ENCODE measurements at places on chromosomes 16 and 17. TPM values are rescaled to one million over a fixed set of nuclear protein-coding genes. Genes with fewer than 3 reads are reported as not detected.
A peak's percentile ranks its signal among the peaks of the same experiment; 100 is the strongest.

HYDIN gene
- 35.0 TPM for total RNA-seq

TMC5 gene
- total RNA-seq: 56.3 TPM

CYTH1 gene
- total RNA-seq: 97.2 TPM

PNMT gene
- total RNA-seq: 4.3 TPM

SMIM22 gene
- 80.4 TPM for total RNA-seq

NOS2 gene
- total RNA-seq: 1.2 TPM

DNA sequence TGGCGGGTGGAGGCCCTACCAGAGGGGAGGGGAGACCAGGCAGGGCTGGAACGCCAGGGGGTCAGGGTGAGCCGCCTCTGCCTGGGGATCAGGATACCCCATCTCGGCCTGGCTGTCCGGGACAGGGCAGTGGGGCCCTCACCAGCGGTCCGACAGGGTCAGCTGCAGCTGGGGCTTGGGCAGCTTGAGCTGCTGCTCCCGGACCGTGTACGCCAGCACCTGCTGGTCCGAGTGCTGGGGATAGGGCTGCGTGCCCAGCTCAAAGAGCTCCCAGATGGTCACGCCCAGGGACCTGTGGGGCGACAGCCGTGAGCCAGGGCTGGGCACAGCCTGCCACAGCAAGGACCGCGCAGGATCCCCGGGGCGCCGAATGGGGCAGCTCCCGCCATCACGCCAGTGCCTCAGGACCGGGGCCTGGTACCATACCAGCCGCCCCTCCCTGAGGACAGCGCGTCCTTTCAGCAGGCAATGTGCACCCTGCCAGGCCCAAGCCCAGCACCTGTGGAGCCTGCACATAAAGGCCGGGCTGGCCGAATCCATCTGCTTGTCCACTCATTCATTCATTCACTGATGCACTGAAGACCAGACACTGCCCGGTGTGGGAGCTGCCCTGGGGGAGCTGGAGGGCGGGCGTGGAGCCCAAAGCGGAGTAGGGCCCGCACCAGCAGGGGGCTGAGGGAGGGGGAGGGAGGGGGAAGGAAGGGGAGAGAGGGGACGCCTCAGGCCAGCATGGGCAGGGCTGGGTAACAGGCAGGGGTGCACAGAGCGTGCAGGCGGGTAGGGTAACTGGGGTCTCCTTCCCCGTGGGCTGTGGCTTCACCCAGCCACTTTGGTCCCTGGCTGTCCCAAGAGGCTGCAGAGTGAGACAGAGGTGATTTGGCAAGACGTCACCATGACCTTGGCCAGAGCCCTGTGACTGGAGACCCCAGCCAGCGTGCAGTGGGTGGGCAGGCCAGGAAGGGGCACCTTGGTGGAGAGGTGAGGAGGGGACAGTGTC lies 42.0 kb upstream of the PVALEF start:
- DNase-seq: no peak

GRCh38 chr16:27319257-27319965 lies 5.6 kb downstream of the IL4R start:
- no peak for DNase-seq

- DNase-seq: peak; percentile 47
These were observed 8.7 kb upstream of the ADGRG1 start for GRCh38 chr16:57619606-57620334.

- DNase-seq: no peak
These were observed 5.8 kb downstream of the TMEM231 start for GRCh38 chr16:75550211-75550662.

DNA sequence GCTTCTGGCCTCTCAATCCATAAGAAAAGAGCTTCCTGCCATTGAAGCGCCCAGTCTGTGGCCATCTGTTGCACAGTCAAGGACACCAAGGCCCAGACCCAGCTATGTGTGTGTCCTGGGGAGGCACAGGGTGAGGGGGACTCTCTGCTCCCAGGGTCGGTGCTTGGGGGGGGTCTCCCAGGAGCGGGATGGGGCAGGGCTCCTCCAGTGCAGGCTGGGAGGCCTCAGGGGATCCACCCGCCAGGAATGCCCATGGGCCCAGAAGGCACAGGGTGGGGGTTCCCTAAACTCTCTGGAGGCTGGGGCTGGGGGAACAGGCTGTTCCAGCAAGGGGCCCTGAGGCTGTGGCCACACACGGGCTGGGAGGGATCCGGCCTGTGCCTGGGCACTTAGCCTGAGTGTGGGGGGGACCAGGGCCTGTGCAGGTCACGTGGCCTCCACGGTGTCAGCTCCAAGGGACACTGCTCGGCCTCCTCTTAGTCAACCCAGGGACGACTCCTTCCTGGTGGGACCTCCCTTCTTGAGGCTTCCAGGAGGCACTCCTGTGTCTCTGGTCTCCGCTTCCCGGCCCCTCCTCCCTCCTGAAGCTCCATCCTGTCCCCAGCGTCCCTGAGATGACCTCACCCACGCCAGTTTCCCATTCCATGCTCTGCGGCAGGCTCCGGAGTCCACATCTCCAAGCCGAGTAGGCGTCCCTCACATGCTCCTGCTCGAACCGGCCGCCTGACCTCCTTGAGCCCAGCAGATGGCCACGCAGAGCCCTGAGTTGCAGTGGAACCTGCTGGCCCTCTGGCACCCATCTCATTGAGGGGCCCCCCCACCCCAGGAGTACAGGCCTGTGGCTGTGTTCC lies 23.1 kb upstream of the BAHCC1 start:
- DNase-seq: peak; percentile 54

- peak; percentile 35 for DNase-seq
These were observed 2.9 kb upstream of the CACNG3 start for GRCh38 chr16:24253192-24253591.

DNA sequence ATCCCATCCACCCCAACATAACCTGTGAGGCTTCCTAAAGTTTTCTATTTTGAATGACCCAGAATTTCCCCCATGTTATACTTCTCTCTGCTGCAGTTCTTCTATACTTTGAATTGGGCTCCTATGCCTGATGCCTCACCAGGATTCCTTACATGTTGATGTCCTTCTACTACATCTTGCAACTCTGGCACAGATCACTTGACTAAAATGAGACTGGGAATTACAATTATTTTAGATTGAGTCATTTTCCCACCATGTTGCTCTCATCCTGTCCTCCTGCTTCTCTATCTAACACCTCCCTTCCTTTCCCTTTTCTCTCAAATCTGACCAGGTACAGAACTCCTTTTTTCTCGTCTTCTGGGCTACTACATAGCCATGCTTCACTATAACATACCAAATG lies 314.0 kb upstream of the KCNJ16 start:
- DNase-seq: no peak

GRCh38 chr17:56598466-56598865 lies 5.0 kb downstream of the NOG start:
- DNase-seq: no peak

DNA sequence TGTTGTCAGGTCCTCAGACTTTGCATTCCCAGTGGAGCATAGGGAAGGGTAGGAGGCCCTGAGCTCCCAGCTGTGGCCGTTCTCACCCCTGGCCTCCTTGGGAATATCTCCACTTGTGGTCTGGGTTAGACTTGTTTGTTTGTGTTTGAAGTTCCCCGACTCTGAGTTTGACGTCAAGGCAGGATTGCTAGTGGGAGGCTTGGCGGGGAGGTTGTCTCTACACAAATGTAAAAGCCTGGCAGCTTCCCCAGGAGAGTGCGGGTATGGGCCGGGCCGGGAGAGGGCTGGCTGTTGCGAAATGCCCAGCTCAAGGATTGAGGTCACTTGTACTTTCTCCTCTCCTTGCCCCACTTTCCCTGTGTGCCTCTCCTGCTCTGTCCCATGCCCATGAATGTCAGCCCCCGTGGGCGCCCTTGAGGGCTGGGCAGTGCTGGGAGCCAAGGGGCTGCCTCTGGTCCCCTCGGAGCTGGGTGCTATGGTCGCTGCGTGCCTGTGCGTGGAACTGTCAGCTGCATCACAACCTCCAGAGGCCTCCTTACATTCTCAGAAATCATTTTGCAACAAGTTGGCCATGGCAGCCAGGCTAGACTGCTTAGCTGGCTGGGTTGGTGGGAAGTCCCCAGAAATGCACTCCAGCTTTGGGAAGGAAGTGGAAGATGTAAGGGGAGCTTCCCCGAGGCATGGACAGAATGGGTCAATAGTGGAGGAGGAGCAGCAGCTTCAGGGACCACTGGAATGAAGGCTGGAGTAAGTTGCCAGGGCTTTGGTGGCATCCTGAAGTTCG lies 84.3 kb downstream of the KSR1 start:
- peak; percentile 91 for DNase-seq

- DNase-seq: no peak
These were observed 92.8 kb downstream of the KATNIP start for GRCh38 chr16:27642756-27643155.

DNA sequence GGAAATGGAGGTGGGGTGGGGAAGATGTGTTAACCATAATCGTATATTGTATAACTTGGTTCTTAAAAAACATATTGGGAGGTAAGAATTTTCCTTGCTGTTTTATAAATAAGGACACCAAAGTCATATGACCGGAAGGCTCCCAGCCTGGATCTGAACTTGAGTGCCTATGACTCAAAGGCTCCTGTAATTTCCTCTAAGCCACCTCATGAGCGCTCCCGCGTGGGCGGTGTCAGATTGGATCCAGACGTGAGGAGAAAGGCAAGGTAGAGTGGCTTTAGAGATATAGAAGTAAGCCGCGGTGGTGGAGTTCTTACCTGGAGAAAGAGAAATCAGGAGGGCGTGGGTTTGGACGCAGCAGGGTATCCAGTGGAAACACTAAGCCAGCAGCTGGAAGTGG lies 196.2 kb upstream of the NLRP1 start:
- no peak for DNase-seq

DNA sequence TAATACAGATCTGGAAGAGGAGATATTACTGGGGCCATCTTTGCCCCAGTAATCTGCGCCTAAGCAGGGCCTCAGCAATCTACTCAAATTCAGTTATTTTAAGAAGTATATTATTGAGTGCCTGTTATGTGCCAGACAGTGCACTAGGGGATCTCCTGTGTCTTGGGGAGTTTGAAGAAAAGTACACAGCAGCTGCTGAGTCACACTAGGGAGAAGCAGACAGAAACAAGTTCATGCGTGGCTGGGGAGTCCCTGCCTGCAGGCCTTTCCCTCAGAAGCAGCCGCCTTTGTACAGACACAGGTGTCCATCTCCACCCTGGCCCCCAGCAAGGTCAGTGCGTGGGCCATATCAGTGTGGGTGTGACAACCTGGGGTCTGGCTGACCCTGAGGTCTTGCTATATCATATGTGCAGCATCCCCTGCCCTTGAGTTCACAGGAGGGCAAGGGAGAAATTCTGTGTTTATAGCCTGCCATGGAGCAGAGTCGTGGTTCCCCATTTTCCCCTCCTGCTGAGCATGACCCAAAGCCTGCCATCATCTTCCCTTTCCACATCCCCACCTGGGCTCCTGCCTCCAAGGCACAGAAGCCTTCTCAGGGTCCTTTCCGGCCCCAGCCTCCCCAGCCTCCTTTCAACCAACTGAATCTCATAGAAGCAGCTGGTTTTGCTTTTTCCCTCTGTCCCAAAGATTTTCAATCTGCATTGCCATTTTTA lies 229.9 kb upstream of the SDK2 start:
- DNase-seq: no peak

DNA sequence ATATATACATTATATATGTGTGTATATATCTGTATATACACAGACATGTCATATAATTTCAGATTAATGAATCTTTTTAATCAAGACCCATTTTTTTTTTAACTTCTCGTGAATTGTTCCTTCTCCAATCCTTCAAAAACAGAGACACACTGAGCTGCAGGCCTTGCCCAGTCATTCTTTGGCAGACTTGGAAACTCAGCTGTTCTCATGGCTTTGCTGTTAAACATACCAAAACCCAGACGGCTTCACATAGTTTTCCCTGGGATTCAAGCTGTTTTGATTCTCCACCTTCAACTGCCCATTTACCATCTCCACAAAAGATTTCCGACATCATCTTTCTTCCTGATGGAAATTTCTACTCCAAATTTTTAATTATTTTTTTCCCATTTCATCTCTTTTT lies 148.7 kb downstream of the KCNJ2 start:
- DNase-seq: peak; percentile 78

DNA sequence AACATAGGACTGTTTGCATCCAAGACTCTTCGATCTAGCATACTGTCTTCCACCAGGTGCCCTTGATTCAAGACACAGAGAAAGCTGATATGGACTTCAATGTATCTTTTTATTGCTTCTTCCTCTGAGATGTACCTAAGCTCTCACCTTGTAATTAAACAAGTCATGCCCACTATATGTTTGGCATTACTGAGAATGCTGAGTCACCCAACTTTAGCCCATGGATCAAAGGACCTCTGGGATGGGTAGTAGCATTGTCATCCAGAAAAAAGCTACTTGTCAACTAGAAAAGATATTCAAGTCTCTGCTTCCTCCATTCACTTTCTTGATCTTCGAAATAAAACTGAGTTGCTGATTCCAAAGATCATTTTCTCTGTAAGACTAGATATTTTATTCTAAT lies 37.8 kb downstream of the CDH8 start:
- DNase-seq: no peak

DNA sequence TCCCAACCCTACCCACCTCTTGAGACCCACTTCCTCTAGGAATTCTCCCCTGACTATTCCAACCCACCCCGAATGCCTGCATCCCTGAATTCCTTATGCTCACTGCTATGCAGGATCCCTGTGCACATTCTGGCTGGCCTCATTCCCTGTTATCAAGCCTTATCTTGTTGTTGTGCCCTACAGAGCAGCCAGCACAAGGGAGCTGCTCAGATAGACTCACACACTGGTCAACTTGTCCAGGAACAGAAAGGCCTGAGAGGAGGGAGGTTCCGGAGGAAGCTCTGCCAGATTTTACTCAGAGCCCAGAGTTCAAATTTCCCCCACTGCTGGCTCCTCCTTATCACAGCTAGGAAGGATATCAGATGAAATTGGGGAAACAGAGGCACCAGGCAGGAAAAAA lies 24.8 kb upstream of the MYO18A start:
- no peak for DNase-seq

- DNase-seq: peak; percentile 38
These were observed 233.5 kb upstream of the TNRC6C start for GRCh38 chr17:77724876-77725615.

DNA sequence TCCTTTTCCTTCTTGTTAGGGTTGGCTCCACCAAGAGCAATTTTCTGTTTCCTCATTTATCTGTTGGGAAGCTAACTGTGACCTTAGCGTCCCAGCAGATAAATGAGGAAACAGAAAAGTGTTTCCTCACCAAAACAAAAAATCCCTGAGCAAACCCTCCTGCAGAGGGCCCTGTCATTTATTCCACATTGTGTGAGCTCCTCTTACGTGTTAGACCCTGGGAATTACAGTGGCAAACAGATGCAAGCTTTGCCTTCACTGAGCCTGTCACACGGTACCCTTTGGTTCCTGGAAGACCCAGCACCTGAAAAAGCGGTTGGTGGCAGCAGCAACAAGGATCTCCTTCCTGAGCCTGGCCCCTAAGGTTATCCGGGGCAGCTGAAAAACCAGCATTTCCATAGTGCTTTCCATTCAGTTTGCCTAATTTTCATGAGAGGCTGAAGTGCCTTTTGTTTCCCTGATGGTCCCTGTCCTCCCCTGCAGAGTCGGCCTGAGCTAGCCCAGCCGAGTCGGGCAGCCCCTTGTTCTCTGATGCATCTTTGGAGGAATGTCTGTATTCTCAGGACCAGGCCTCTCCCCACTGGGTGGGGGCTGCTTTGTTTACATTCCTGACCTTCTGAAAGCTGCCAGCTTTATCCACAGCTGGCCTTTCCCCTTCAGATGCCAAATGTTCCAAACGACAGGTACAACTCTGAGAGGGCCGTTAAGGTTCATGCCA lies 34.7 kb downstream of the YPEL2 start:
- peak; percentile 43 for DNase-seq

Measured in lung (tissue), 17 donors.